Right forelimb (tissue), 1 donor: ENCODE measurements at places on chromosomes 3 and 15.

- DNase-seq: no peak
These were observed 15.6 kb downstream of the TEX264 start for GRCh38 chr3:51686512-51687215.

DNA sequence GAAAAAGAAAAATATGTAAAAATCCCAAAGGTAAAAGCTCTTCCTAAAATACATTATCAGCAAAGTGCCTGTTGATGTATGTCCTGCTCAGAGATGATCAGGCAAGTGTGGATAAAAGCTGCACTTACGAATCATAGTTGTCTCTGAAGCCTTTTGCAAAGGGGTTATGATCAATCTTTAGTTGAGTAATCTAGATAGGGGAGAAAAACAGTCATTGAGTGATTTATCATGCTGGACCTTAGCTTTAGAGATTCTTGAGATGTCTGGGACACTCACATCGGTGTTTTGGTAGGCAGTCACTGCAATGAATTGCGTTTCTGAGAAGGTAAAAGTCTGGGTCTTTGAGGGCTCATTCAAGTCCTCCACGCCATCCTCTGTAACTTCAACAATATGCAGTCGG, 3.7 kb downstream of the EOMES start:
- no peak for DNase-seq

DNA sequence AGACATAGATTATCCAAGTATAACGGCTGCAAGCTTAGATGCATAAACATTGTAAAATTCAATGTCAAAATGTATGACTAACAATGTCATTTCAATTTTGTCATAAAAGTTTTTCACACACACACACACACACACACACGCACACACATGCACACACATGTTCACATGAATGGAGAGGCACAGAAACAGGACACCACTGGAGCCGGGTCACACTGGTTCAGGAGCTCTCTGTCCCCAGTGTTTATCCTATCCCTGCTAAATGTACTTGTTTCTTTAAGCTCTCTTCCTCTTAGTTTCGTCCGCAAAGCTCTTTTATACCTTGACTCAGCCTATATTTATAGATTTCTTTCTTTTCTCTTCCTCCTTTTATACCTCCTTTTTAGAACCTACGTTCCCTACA, 249.9 kb downstream of the CADPS start:
- no peak for DNase-seq

DNA sequence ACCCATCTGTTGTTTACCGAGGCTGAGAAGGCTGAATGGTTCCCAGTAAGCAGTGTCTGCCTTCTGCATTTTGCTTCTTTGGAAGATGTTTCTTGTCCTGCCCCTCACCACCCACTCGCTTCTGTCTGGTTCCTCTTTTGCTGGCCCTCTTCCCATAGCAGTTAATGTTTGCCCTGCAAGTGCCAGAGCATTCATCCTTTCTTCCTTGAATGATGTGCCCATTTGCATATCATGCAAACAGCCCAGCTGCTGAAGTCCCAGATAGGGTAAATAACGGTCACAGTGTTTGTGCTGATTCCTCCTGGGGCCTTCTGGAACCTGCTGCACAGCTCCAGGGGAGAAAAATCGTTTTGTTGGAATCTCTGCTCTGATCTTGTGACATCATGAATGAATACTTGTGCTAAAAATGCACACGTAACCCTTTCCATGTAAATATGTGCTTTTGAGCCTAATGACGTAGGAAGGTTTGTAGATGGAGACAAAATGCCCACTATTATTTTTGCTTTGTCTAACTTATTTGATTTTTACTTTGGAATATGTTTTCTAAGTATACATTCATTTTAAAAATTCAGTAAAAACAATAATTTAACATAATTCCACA, 381.0 kb downstream of the SOX2 start:
- DNase-seq: no peak

DNA sequence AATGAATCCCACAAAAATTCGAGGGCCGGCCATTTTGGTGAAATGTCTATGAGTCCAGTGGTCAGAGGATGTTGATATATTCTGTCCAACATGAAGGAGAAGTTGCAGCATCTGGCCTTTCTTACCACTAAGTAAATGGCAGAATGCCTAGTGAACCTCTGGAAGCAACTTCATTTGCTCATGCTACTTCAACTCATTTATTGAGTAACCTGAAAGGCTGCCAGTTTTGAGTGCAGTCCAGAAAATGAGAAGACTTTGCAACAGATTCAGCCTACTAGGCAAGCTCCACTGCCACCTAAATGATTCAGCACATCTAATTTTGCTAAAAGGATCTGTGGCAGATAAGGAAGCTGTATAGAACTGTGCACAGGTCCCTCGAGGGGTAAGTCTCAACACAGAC, 265.0 kb downstream of the OPA1 start:
- no peak for DNase-seq

DNA sequence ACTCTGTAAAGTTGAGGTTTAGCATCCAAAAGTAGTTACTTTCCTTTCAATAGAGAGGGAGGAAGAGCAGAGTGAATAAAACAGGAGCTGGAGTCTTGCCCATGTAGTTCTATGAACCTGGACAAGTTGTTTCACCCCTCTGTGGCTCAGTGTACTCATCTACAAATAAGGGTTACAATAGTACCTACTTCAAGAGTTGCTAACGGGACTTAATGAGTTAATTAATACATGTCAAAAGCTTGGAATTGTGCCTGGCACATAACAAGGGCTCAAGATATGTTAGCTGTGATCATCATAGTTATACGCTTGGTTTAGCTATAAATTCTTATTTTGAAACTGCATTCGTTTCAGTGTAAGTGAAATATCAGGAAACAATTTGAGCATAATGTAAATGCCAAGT, 388.5 kb upstream of the THBS1 start:
- DNase-seq: no peak

DNA sequence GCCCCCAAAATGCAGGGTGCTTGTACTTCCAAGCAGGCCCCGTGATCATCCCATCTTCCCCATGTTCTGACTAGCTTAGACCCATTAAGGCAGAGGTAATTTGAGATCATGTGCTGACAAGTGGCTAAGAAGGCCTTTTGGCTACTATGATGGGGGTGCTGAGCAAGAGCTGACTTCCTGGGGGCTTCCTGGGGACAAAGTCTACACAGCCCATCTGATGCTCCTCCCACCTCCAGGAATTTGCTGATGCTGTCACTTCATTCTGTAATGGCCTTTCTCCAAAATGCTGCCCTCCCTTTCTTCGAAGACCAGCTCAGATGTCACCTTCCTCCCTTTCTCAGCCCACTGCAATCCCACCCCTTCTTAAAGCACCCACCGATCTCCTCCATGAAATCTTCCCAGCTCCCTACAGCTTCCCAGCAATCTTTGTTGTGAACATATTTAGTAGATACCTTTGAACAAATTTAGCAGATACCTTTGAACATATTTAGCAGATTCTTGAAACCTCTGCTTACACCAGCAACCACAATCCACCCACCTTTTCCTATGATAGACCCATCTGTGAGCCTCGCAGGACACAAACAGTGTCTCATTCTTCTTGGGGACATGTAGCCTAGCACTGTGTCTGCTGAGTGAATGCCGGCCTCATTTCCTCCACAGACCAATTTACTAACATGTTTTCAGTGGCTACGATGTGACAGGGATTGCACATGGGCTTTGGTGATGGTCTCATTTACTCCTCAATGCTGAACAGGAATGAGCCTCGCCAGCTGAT, 223.3 kb downstream of the EPHB1 start:
- no peak for DNase-seq

- DNase-seq: no peak
These were observed 26.1 kb upstream of the GFM1 start for GRCh38 chr3:158617982-158618875.

- no peak for DNase-seq
These were observed 144.0 kb upstream of the PDZRN3 start for GRCh38 chr3:73768524-73769308.

- no peak for DNase-seq
These were observed 8.8 kb downstream of the ADPRH start for GRCh38 chr3:119588112-119588511.

GRCh38 chr3:114364806-114365654, 71.2 kb downstream of the TIGIT start:
- DNase-seq: no peak

GRCh38 chr15:28456476-28457395, 76.0 kb downstream of the GOLGA8G start:
- peak; percentile 42 for DNase-seq

DNA sequence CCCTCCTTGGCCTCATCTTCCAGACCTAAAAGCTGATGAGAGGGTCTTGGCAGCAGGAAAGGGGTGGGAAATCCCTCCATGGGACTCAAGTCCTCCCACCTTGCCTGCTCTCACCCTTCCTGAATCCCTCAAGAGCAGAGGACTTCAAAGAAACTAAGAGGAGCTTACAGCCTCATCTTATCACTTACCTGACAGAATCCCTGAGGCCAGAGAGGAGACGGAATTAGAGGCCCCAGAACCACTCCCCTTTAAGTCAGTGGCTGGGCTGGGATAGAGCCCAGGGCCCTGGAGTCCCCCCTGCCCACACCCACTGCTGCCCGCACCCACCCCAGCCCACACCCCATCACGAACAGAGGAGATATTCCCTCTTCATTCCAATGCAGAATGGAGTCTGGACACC, 15.2 kb downstream of the LOXL1 start:
- DNase-seq: no peak

GRCh38 chr15:48925714-48926223, 38.0 kb downstream of the SHC4 start:
- no peak for DNase-seq

- DNase-seq: no peak
These were observed 90.5 kb upstream of the CSPG5 start for GRCh38 chr3:47669026-47669749.

- DNase-seq: no peak
These were observed 71.3 kb downstream of the NUP210 start for GRCh38 chr3:13348661-13349396.

GRCh38 chr15:70140543-70141375, 43.0 kb upstream of the TLE3 start:
- DNase-seq: no peak

DNA sequence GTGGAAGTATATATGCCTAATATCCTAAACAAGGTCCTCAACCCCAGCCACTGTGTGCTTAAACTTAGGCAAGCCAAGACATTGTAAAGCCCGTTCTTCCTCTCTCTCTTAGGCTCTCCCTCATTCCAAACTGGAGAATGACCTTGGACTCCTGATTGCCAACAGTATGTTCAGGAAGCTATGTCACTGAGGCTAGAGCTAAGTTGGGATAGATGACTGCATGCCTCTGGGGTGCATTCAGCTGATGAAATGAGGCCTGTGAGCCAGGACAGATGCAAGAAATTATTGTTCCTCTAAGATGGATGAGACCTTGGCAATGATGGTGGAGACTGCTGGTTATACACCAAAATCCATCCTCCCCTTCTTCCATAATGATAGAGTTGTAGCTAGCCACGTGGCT, 27.9 kb upstream of the TBC1D21 start:
- DNase-seq: no peak

DNA sequence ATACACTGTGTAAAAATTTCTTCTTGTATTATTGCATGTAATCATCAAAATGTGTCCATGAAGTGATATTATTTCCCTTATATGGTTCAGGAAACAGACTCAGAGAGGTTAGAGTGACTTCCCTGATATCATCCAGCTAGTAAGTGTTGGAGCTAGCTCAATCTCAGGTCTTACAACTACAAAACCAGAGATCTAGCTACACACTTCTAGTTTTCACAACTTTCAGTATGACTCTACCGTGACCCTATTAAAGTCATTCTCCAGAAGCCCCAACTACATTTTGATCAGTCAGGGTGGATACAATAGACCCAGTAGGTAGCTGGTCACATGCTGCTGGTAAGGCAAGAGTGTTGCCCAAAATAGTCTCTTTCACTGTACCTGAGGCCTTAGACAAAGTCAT, 165.3 kb downstream of the GOLIM4 start:
- DNase-seq: no peak

GRCh38 chr3:188396251-188396650, 242.3 kb downstream of the LPP start:
- DNase-seq: no peak

- DNase-seq: no peak
These were observed 63.8 kb downstream of the NPTN start for GRCh38 chr15:73569361-73569760.

DNA sequence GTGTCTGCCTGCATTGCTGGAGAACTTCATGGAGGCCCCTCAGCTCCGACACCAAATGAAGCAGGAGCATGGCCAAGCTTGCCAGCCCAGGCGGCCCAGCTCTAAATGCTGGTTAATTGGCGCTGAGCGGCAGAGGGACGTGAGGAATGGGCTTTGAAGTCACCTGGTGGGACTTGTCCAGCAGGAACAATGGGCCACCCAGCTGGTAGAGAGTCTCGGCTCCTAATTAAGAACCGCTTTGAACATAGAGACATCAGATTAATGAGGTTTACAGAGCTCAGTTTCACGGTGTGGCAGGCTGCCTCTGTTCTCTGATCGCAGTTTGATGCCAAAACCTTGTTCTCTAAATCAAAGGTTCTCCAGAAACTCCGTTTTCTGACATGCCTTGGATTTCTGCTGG, 77.5 kb upstream of the LINGO1 start:
- DNase-seq: no peak
